ENCODE measurements at places on chromosomes 4 and X.
A peak's percentile ranks its signal among the peaks of the same experiment; 100 is the strongest.

DNA sequence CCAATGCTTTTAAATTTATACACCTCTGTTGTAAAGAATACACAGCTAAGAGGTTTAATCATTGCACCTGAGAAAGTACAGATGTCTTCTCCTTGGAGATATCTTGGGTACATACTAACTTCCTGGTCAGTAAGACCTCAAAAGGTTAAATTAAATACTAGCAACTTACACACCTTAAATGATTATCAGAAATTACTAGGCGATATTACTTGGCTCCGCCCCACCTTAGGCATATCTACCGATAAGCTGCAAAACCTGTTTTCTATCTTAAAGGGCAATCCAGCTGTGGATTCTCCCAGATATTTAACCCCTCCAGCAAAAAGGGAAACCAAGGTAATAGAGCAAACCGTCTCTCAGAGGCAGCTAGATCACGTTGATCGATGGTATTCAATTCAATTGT, 819.4 kb downstream of the FAM133A start:
- DNase-seq, result no peak

DNA sequence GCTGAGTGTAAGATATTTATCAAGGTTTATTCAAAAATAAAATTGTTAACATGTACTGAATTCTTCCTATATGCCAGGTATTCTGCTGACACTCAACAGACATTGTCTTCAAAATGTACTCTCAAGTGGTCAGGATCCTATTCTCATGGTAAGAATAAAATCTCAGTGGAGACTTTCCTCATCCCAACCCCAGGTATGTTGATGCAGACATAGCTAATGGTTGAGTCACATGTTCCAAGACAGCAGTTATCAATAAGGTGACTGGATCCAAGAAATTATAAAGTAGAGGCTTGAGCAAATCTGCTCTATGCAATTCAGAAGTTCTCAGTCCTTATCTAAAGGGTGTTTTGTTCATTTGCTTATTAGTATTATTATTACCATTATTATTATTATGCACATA, 115.2 kb upstream of the GABRA2 start:
- DNase-seq, result no peak

DNA sequence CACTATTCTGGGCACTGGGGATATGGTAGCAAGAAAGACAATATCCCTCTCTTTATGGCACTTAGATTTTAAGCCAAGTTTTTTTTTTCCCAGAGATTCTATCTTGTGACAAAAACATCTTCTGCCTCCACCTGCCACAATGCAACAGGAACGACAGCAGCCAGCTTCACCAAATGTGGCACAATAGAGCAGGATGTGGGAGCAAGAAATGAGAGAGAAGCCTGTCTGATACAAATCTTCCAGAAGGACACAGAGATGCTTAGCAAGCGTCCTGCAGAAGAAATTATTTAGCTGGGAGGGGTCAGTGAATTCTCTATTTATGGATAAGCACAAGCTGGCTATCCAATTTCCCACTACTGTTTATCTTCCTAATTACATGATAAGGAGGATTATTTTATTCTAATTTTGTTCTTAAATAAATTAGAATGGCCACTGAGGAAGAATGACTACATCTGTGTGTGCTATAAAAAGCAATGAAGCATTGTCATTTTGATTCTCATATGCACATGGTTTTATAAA, 27.1 kb upstream of the ZNF330 start:
- DNase-seq, result no peak

DNA sequence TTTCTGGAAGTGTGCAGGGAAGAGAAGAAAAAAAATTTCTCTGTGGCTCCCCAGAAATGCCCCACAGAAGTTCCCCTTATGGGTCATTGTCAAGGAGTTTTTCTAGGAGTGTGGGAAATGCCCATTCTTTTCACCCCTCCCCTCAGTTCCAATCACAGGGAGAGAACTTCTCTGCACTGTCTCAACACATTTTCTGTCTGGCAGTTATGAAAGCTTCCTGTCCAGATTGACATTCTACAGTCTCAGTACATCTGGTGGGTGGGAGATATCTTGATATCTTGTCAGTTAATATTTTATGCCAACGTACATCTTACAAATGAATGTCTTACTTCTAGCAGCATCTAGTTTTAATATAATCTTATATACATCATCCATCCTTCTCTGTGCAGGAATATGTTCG, 566.8 kb upstream of the AADAT start:
- no peak for DNase-seq

GRCh38 chrX:144388738-144389137, 504.9 kb downstream of the UBE2NL start:
- DNase-seq, result no peak

- no peak for DNase-seq
Observed at GRCh38 chr4:134720030-134720429, 518.4 kb upstream of the PABPC4L start.

- no peak for DNase-seq
Observed at GRCh38 chr4:156619154-156619934, 352.3 kb downstream of the PDGFC start.

DNA sequence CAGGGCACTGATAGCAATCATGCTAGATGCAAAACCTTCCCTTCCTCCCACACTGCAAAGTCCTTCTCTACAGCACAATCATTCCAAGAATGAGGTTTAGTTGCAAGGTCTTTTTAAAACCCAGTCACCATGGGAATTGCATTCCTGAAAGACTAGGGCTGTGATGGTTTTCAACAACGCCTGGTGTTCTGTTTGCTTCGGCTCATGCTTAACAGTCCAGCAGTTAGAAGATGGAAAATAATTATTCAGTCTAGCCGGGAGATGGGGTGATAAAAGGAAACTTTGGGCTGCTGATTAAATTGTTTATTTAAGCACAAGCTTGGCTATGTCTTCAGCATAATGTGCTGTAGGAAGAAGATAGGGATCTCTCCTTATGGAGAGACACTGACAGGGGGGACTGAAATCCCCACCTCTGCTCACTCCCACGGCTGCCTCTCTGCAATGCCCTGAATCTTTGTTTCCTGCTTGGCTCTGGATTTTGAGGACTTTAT, 211.4 kb downstream of the MID1IP1 start:
- no peak for DNase-seq

DNA sequence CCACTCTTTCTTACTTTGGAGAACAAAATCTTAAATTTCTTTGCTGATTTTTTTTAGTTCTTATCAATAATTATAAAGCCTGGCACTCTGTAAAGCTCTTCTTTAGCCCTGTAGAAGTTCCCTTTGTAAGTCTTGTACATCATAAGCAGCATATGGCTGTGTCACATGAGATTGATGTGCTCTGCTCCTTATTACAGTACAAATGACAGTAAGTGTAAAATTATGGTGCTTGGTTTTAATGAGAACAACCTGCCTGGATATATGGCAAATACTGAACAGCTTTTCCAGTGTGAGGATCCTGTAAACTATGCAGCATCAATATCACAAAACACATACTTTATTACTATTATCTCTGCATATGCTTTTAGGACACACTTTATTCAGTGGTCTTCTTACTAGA, 145.9 kb upstream of the GNPDA2 start:
- no peak for DNase-seq

DNA sequence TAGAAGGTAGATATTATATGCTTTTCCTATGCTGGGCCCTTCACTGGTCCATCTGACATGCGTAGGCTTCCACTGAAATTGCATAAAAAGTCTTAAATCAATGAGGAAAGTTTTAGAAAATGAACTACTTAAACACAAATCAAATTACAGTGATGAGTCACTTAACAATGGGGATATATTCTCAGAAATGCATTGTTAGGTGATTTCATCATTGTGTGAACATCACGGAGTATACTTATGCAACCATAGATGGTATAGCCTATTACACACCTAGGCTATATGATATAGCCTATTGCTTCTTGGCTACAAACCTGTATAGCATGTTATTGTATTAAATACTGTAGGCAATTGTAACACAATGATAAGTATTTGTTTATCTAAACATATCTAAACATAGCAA, 10.3 kb downstream of the STAP1 start:
- no peak for DNase-seq

DNA sequence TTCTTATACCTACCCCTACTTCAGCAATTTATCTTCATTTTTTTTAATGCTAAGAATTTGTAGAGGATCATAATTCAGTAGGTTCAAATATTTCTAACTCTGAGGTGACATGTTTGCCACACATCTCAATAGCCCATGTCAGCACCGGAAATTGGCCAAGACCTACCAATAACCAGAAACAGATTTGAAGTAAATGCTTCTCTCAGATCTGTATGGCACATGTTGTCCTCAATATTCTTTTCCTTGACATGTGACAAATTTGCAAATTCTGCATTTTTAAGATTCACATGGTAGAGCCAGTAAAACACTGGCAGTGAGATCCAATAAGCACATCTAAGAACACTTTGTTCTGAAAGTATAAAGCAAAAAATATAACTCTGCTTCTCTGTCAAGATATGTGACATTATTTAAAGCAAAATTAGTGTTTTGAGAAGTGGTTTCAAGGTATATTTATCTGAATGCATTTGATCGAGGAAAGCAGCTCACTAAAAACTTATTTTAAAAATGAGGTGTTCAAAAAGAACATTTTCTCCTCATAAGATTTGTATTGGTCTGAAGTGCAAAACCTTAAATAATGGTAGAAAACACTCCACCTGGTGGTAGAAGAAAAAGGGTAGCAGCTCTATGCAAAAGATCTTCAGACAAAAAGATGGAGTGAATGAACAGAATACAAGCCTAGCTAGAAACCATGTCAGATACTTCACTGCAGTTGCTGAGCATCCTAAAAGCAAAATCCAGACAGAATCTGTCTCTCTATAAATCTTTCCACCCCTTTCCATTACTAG, 513.8 kb upstream of the FAM241A start:
- peak; percentile 65 for DNase-seq

- no peak for DNase-seq
Observed at GRCh38 chrX:1576201-1576992, 15.0 kb upstream of the AKAP17A start.

DNA sequence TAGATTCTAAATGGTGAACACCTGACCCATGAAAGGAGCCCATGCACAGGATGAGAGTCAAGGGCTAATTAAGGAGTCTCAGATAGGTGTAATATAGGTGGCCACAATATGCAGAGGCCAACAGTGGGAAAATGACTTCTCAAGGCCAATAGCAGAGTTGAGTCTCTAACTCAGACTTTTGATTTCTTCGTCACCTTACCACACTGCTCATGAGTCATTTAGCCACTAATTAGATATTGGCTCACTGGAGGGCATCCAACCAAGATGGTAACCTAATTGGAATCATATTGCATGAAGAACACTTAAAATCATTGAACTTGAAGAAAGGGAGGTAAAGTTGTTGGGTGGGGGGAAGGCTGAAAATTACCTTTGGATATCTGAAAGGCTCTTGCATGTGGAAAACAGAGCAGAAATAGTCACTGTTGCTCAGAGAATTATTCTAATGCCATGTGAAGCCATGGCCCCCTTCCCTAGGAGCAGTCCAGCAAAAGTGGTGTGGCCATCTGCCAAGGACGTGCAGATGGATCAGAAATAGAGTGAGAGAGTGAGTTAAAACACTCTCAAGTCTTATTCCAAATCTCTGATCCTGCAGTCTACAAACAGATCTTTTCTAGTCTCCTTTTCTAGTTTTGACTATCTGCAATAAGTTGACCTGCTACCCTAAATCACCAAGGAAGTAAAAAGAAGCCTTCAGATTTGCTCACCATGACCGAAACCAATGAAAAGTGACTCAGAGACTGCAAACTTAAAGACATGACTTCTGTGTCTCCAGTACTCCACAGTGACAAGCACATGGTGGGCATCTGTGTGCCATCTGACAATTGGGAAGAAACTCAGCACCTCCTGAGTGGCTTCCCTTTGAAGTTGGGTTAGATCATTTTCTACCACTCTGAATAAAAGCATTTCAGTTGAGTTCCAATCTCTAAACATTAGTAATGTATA, 93.9 kb upstream of the C1QTNF7 start:
- no peak for DNase-seq

DNA sequence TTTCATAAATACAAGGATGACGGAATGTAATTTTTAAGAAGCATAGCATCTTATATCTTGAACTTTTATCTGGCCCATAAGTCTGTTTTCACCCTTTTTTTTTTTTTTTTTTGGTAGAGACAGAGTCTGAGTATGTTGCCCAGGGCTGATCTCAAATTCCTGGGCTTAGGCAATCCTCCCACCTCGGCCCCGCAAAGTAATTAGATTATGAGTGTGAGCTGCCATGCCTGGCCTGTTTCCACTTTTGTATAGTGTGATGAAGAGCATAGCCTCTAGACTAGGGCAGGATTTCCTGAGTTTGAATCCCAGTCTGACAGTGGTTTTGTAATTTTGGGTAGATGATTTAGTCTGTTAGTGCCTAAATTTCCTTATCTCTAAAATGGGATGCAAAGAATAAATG, 11.0 kb downstream of the STIM2 start:
- peak; percentile 15 for DNase-seq

DNA sequence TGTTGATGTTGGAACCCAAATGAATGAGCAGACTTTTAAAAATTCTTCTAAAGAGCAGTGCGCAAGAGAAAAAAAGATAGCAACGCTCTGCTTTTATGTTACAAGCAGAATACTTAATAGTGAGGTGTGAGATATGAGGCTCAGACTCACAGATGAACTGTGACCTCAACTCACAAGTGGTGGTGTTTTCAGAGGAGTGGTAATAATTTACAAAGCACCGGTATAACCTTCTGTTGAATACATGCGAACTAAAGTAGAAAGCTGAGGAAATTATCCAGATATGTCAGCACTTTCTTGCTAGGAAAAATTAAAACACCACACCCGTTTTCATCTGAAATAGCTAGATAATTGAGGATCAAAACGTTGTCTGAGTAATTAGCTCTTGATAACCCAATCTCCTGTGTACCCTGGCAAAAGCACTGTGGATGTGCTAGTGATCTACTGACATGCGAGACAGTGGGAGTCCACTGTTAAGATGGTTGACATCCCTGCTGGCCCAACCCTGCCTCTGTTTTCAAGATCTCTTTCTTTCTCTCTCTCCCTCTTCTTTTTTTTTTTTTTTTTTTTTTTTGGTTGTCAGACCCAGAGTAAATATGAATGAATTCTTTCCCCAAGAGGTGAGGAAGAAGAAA, 6.9 kb upstream of the TLL1 start:
- no peak for DNase-seq

- no peak for DNase-seq
Observed at GRCh38 chr4:10607206-10607605, 77.4 kb downstream of the CLNK start.

GRCh38 chr4:56772134-56772533, 49.4 kb downstream of the SPINK2 start:
- DNase-seq, result no peak

DNA sequence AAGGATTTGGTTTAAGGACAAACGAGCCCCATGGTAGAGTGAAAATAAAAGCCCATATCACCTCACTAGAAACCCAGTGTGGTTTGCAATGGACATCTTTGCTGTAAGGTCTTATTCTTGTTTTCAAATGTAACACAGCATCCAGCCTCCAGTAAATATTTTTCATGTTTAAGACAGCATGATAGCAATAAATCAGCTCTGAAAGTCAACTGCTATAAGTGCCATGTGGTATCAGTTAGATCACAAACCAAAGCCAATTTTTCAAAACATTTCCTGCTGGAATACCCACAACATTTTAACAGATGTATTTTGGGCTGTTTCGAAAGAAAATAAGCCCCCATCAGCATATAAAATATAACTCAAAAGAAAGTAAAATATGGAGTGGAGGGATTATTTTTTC, 24.0 kb upstream of the SCML1 start:
- DNase-seq, result no peak

All from SJCRH30 (cell line).